ENCODE measurements at places on chromosomes 2 and 18.

DNA sequence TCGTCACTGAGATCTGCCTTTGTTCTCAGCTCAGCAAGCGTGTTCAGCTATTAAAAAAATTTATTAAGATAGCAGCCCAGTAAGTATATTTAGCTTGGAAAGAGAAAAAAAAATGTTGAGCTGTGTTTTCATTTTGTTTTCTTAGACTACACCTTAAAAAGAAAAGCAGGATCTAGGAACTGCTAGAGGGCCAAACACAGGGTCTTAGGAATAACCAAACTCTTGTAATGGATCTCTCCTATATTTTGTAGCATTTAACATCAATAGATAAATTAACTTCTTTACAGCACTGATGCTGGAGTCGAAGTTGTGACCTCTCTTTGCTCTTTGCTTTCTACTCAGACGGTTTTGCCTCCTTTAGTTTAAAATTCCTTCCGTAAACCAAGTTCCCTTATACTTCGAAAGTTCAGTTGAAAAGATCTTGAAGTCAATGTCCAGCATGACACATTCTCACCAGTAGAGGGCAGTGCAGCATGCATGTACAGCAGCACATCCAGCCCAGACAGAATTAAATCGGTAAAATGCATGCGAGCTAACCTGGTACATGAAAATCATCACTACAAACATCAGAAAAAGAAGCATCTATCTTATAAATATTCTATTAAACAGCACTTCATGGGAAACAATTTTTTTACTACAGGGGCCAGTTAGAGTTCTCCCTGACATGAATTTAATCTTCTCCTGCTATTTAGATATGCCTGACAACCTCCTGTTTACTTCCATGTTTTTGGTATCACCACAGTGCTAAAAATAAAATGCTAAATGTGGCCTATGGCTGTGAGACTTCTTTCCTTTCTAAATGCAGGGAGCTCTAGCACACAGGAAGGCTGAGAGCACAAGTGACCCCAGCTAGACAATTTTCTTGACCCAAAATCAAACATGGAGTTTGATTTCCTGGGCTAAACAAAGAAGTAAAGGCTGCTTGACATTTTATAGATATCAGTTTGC is 48.2 kb upstream of the MAP3K20 start:
- DNase-seq: peak; percentile 81

GRCh38 chr2:66464930-66465637 is 30.2 kb downstream of the MEIS1 start:
- DNase-seq: no peak

DNA sequence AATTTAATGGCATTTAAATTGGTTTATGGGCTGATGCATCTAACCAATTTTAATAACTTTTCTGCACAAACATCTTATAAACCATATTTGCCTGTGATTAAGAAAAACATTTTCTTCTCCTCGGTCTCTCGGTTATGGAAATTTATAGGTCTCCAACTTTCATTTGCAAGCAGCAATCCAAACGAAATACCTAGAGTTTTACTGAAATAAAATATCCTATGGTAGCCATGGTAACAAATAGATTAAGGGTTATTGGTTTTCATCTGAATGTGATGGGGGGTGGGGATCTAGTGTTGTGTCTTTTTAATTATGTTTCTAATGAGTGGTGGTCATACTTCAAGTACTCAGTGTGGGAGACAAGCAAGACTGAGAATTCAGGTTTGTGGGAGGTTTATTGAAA is 2.9 kb downstream of the KLHL29 start:
- no peak for DNase-seq

DNA sequence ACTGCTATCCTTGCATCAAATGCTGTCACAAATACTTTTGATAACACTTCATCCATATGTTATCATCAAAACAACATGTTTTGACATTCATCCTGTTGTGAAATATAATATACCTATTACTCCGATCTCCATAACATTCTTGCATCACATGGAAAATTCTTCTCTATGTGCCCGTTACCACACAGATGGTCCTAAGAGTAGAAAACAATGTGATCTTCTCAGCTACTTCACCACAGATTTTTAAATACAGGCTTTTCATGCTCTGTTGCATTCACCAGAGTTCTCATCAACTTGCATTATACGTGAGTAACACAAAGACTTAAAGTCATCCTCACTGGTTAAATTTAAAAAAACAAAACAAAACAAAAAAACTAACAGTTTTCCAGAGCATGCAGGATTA is 1603.3 kb upstream of the ZEB2 start:
- no peak for DNase-seq

DNA sequence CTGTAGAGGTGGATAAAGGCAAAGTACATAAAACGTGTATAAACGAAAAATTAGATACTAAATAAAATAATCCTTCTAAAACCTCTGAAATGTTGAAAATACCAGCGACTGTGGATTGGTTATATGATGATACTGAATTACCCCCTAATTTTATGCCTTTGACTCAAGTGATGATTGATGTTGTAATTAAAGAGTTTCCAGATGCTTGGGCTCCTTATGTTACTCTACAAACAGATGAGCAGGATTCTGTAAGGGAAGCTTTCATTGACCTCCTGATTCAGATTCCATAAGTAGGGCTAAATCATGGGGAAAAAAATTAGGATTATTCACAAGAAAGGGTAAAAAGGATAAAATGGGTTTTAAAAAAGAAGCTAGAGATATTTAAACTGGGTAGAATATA is 418.2 kb upstream of the SLC39A10 start:
- DNase-seq: peak; percentile 58

DNA sequence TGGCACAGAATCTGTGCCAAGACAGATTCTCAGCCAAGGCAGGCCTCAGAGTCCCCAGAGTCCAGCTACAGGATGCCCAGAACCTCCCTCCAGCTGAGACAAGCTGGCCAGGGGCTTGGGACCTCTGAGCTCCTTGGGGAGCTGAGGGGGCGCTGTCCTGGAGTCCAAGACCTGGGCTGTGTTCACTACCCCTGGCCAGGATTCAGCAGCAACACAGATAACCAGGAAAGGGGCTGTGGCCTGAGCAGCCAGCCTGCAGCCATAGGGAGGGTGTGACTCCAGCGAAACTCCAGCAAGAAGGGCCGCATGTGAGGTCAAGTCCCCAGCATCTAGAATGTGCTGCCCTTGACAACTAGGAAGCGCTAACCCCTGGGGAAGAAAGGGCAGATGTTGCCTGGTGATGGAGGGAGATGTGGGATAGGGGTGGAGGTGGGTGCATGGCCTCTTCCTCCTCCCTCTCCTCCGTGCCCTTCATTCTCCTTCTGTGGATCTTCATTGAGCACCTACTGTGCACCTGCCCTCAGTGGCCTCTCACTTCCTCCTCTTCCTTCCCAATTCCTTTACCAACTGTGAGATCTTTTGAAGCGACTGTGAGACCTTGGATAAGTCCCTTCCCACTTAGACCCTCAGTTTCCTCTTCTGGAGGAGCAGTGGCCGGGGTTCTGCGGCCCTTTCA is 7.7 kb upstream of the ARID5A start:
- no peak for DNase-seq

DNA sequence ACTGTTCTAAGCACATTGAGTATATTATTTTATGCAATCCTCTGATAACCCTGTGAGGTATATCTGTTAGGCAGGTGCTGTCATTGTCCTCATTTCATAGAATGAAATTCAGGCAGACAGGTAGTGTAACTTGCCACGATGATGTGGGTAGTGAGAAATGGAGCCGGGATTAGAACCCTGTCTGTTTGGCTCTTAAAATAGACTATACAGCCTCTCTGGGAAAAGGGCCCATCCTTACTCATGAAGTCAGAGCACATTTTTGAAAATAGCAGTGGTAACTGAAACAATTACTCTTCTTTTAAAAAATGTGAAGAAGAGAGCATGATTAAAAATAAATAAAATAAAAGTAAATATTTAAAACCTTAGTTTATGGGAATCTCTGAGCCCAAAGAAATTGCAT is 23.0 kb downstream of the FAM171B start:
- no peak for DNase-seq

DNA sequence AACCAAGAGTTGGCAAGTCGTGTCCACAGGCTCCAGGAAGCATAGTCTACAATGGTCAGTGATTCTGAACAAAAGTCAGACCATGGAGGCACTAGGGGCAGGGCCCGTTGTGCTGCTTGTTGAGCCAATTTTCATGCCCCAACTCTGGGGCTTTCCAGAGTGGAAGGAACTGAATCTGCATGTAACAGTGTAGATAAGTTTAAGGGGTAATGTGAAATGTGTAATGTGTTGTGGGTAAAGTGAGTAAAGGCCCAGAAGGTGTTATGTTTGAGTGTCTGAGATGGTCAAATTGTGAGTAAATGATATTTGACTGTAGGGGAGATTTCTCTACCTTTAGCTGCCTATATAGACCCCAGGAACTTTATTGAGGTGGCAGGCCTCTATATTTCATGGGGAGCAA is 1336.5 kb upstream of the SLC39A10 start:
- DNase-seq: no peak

DNA sequence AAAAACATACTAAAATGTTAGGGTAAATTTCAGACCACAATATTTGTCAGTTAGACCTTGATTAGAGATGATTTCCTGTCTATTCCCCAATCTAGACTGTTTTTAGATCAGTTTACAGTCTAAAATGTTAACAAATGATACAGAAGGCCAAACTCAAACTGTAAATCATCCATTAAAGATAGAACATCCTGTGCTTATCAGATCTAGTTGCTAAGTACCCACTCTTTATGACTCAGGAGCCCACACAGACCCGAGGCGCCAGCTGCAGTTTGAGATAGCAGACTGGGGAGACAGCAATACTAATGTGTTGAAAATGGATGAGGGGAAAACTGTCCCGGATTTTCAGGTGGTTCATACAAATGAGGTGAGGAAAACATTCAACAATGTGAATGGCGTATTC is 113.3 kb downstream of the SCG2 start:
- DNase-seq: no peak

Measured in NCI-H1694 (cell line).